ENCODE measurements at places on chromosomes 16 and 17.

DNA sequence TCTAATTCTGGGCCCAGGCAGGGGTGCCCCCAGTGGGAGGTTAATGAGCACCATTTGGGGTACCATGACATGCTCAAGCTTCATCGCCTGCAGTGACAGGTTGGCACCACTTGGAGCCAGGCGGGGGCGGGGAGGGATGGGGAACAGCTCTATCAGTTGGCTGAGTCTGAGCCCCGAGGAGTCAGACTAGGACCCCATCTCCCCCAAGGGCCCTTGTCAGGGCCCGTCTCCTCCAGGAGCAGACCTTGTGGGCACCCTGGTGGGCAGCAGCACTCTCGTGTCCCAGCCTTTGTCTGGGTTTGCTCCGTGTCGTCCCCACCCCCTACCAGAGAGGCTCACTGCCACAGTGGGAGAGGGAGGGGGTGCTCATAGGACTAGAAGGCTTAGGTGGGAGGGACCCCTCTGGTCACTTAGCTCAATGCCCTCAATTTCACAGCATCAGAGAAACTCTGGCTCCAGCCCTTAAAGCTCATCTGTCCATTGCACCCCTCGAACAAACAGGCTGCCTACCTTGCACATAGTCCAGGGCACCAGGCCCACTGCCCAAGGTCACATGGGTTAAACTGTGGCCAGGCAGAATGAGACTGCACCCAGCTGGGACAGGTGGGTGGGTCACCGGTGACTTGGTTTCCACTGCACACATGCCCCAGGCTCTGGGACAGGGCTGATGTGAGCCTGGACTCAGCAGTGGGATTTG, 4.1 kb downstream of the PPP1R9B start:
- DNase-seq, result no peak

- DNase-seq, result no peak
Measured at GRCh38 chr17:38844261-38844757, 9.2 kb downstream of the RPL23 start.

DNA sequence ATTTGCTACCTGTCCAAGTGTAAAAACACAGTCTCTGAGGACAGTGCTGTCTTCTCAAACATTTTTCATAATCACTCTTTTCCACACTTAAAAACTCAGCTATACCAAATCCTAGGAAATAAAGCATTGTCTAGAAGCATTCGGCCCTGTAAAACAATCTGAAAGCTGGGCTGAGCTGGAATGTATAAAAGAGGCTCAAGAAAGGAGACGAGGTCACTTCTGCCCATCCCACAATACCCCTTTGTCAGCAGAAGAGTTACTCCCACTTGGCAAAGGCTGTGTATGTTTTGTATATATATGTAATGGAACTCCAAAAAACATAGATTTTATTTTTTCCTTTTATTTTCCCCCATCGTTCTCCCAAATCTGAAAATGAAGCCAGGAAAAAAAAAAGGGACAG, 43.9 kb downstream of the STH start:
- peak; percentile 64 for DNase-seq

- no peak for DNase-seq
Measured at GRCh38 chr16:54342966-54343365, 56.4 kb upstream of the IRX3 start.

DNA sequence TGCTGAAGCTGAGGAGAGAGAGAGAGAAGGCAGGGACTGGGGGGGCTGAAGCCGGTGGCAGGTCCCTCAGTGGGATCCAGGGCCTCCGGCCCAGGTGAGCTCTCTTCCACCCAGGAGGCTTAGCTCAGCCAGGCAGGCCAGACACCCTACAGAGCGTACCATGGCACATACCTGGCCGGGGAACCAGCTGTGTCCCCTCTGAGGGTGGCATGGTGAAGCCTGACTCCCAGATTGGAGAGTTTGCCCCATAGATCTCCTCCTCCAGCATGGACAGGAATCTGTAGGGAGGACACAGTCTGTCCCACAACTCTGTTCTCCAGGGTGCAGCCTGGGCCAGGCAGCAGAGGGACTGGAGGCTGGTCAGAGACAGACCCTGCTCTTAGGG, 3.0 kb downstream of the KAT2A start:
- DNase-seq, result no peak

- no peak for DNase-seq
Measured at GRCh38 chr17:44607836-44608690, 48.2 kb upstream of the MEIOC start.

- no peak for DNase-seq
Measured at GRCh38 chr16:87212026-87212425, 105.2 kb downstream of the C16orf95 start.

- DNase-seq, result no peak
Measured at GRCh38 chr17:66711401-66711800, 123.5 kb upstream of the CACNG5 start.

DNA sequence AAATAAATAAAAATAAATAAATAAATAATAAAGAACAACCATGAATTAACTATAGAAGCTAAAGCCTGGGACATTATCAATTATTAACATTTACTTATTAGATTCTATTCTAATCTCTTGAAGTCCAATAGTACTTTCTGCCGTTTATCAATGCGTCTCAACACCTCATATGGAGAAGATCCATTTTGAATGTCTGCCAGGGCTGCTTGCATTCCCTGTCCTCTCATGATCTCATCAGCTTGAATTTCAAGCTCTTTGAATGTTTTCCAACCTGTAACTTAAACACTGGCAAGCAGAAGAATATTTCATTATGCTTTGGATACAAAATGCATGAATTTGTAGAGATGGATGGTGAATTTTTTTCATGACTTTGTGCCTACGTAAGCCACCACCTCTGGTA, 191.9 kb upstream of the ANKFN1 start:
- DNase-seq, result no peak

GRCh38 chr17:76279742-76280287, 14.7 kb downstream of the UBALD2 start:
- no peak for DNase-seq

GRCh38 chr17:67044016-67044772, at the start of gene CACNG1:
CACNG1 (plus strand) TSS chr17:67044554; CDS start chr17:67044661, 107 bp downstream.
- DNase-seq, result no peak

DNA sequence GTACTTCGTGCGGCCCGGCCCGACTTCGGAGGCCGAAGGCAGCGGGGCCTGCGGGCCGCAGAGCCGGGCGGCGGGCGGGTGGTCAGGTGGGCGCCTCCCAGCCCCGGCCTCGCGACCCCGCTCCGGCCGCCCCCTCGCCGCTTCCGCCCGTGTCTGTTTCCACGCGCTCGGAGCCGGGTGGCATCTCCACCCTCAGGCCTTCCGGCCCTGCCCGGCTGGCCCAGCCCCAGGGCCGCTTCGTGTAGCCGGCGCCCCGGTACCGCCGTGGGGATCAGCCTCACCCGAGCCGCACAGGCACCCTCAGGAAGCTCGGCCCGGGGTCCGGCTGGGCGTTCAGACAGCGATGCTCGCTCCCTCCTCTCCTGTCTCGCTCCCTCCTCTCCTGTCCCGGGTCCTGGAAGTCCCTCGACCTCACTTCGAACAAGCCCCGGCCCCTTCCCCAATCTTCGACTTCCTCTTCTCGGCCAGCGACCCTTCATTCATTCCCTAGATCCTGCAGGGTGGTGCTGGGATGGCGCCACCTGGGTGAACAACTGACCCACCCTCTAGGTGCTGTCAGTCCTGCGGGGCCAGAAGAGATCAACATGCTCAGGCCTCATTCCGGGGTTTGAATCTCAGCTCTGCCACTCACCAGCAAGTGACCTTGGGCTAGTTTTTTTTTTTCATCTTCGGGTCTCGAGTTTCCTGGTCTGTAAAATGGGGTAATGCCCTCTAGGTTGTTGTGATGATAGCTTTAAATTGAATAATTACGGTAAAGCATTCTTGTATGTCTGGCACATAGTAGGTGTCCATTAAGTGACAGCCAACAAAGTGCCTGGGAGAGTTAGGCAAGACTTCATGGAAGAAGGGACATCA, 610 bp downstream of the VPS4A start:
- DNase-seq, result no peak

GRCh38 chr17:81601525-81602120, 35.3 kb downstream of the NPLOC4 start:
- peak; percentile 62 for DNase-seq

- no peak for DNase-seq
Measured at GRCh38 chr16:67174706-67175231, 4.4 kb downstream of the NOL3 start.

GRCh38 chr16:8655184-8655717, 19.2 kb upstream of the ABAT start:
- no peak for DNase-seq

DNA sequence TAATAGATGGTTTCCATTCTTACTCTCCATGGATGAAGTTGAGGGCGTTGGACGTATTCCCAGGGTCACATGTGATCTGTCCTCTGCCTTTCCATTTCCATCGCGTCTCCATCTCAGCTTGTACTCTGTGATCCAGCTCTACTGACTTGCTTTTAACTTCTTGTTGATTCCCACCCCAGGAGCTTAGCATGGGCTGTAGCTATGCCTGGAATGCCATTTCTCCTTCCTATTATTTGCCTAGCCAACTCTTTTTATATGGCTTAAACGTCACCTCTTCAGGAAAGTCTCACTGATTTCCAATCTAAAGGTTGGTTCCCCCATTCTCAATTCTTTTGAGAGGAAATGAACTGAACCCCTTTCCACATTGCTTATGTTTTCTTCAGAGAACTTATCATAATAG, 475.9 kb downstream of the XYLT1 start:
- no peak for DNase-seq

DNA sequence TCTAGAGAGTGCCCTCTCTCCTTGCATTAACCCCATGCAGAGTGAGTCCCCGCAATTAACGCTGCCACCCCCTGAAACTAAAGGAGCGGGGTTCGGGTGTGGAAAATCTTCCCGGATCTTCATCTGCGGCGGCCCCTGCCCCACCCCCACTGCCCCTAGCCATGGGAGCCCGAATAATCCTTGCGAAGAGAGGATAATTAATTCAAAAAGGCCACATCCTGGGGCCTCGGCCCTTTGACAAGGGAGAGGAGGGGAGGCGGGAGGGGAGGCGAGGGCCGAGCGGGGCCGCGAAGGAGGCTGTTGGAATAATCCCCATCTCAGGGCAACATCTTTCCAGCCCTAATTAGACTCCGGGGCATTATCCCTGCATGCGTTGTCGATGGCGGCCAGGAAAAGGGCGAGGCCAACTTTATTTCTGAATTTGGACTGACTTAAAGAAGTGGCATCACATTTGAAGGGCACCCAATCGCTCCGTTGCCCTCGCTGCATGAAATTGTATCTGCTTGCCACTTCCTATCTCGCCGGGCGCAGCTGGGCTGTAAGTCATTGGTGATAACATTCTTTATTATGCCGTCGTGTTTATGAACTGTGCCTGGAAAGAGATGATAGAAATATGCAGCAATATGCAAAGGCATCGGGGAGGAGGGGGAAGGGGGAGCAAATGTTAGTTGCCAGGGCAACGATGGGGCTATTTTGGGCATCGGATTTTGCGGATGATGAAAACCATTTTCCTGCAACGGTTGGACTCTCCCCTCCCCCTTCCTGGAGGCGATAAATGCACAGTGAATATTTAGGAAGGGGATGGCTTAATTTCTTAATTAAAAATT, 387.1 kb upstream of the TNRC6C start:
- peak; percentile 1 for DNase-seq

DNA sequence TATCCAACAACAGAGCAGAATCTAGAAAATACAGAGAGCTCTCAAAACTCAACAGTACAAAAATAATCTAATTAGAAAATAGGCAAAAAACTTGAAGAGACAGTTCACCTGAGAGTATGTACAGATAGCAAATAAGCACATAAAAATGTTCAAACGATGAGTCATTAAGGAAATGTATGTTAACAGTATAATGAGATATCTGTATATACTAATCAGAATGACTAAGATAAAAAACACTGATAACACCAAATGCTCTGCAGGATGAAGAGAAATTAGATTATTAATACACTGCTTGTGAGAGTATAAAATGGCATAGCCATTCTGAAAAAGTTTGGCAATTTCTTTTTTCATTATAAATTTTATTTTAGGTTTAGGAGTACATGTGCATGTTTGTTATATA, 1307.6 kb upstream of the GOT2 start:
- no peak for DNase-seq

GRCh38 chr17:28904800-28905199, 1.9 kb upstream of the DHRS13 start:
- no peak for DNase-seq

DNA sequence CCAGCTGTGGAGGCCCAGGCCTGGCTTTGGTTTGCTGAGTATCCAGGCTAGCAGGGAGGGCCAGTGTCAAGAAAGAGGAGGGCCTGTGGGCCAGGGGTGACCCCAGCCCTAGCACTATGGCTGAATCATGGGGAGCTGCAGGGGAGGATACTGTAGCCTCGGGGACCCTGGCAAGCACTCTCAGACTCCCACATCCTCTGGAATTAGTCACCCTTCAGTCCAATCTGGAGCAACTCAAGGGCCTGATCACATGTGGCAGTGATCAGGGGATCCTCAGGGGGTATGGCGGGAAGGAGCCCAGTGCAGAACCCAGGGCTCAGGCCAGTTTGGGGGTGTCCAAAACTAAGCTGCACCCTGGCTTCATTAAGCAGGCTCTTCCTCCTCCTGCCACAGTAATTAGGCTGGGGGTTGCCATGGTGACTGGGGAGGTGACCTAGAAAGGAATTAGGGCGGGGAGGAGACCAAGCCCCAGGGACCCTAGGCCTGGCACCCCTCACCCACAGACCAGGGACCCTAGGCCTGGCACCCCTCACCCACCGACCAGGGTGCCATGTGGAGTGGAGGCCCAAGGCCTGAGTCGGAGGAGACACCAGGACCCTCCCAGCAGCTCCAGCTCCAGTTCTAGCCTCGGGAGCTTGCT, 5.8 kb downstream of the NLGN2 start:
- no peak for DNase-seq

DNA sequence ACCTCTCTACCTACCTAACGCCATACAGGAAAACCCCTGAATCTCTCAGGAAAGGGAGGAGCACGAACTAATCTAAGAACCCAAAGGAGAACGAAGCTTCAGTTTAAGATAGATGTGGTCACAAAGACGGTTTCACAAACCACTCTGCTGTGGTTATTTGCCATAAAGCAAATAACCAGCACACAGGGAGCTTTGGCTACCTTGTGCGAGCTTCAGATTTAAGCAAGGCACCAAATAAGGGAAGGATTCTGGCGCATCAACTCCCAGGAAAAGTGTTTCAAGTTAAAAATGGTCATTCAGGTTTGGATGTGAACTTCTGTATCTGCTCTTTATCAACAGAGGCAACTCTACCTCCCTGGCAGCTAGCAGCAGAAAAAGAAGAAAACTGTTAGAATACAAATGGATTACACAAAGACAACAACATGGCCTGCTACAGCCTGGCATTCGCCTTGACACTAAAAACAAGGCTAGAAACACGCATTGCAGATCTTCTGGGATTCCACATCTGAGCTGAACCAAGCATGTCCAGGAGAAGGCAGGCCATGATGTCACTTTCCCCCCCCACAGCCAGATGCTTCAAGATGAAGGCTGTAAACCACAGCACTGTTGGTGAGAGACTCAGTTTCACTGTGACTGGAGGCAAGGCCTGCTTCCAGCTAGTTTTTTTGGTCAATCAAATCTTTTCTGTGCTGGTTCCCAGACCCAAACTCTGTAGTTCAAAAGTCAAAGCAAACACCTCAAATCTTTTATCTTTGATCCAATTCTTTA, 43.6 kb downstream of the SMG6 start:
- no peak for DNase-seq

- no peak for DNase-seq
Measured at GRCh38 chr17:43449470-43450248, 34.1 kb upstream of the DHX8 start.

GRCh38 chr17:44894642-44895041, 4.6 kb downstream of the EFTUD2 start:
- no peak for DNase-seq

- no peak for DNase-seq
Measured at GRCh38 chr16:50316848-50317630, 50.7 kb downstream of the ADCY7 start.

- no peak for DNase-seq
Measured at GRCh38 chr16:52022177-52022576, 524.8 kb downstream of the TOX3 start.

Data from pons (tissue), 1 donor.